Right lobe of liver (tissue), 6 donors: ENCODE measurements at places on chromosomes 6 and 20. TPM values are rescaled to one million over a fixed set of nuclear protein-coding genes. Genes with fewer than 3 reads are reported as not detected.

The ULBP2 gene
- 0.31 TPM for total RNA-seq

The RPRD1B gene
- 40.1 TPM for total RNA-seq

The PARD6B gene
- 6.6 TPM for total RNA-seq

The RBPJL gene
- not detected for total RNA-seq

The MPC1 gene
- total RNA-seq, result 111 TPM

The HMGN3 gene
- total RNA-seq, result 32.6 TPM

The UNC5CL gene
- total RNA-seq, result 5.0 TPM

The HLA-DMB gene
- 3.1 TPM for total RNA-seq

The PTK6 gene
- 0.78 TPM for total RNA-seq

The TMEM244 gene
- not detected for total RNA-seq

The ELOVL2 gene
- total RNA-seq, result 22.0 TPM

- no peaks in the 10 kb centered on the region for H3K4me1 ChIP-seq
- H3K27ac ChIP-seq, result no peak overlapping the region
- no peak for DNase-seq
- no peak overlapping the region for H3K4me3 ChIP-seq
- no peaks in the 10 kb centered on the region for H3K36me3 ChIP-seq
Observed at GRCh38 chr20:14582855-14583254, 245.4 kb upstream of the FLRT3 start.

GRCh38 chr6:75149240-75149639, 56.6 kb downstream of the COL12A1 start:
- no peaks in the 10 kb centered on the region for H3K4me1 ChIP-seq
- no peaks in the 10 kb centered on the region for H3K27me3 ChIP-seq
- no peak overlapping the region for H3K27ac ChIP-seq
- H3K4me3 ChIP-seq, result no peak overlapping the region
- H3K36me3 ChIP-seq, result no peaks in the 10 kb centered on the region

GRCh38 chr6:145656128-145656527, 79.2 kb downstream of the EPM2A start:
- no peak overlapping the region for H3K27ac ChIP-seq
- no peaks in the 10 kb centered on the region for H3K4me1 ChIP-seq
- DNase-seq, result no peak
- H3K27me3 ChIP-seq, result no peaks in the 10 kb centered on the region

GRCh38 chr20:14921513-14921912, 584.1 kb upstream of the FLRT3 start:
- DNase-seq, result no peak
- no peaks in the 10 kb centered on the region for H3K36me3 ChIP-seq
- no peaks in the 10 kb centered on the region for H3K4me1 ChIP-seq

- no peaks in the 10 kb centered on the region for H3K4me1 ChIP-seq
- H3K27ac ChIP-seq, result no peak overlapping the region
- H3K27me3 ChIP-seq, result no peaks in the 10 kb centered on the region
- H3K4me3 ChIP-seq, result no peak overlapping the region
- no peak for DNase-seq
Observed at GRCh38 chr6:5909721-5910120, 97.0 kb downstream of the NRN1 start.

- DNase-seq, result no peak
- H3K27me3 ChIP-seq, result no peaks in the 10 kb centered on the region
- H3K27ac ChIP-seq, result no peak overlapping the region
- no peak overlapping the region for H3K4me3 ChIP-seq
Observed at GRCh38 chr20:34998331-34998950, 42.8 kb downstream of the MYH7B start.

DNA sequence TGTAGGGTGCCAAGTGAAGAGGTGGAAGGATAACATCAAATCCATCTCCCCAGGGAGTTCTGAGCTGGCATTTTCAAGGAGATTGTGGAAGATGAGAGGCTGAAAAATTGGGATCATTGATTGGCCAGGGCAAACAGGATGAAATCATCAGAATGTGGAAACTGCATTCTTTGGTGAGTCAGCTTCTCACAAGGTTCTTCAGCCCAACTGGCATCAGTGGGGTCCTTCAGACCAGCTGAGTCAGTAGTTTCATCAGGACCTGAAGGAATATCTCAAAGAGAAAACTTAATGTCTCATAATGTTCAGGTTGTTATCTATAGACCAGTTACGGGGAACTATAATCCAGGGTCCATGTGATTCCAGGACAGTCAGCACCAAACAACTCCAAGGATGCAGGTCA, 195.8 kb downstream of the HAO1 start:
- H3K36me3 ChIP-seq, result no peaks in the 10 kb centered on the region
- no peak overlapping the region for H3K4me3 ChIP-seq
- no peaks in the 10 kb centered on the region for H3K27me3 ChIP-seq
- H3K4me1 ChIP-seq, result no peaks in the 10 kb centered on the region

GRCh38 chr6:127119102-127120022, 891 bp downstream of the RSPO3 start:
- no peaks in the 10 kb centered on the region for H3K4me1 ChIP-seq
- peaks cover 19% of the 10 kb centered on the region for H3K27me3 ChIP-seq
- H3K4me3 ChIP-seq, result peak overlapping the region; percentile 30
- no peak for DNase-seq

DNA sequence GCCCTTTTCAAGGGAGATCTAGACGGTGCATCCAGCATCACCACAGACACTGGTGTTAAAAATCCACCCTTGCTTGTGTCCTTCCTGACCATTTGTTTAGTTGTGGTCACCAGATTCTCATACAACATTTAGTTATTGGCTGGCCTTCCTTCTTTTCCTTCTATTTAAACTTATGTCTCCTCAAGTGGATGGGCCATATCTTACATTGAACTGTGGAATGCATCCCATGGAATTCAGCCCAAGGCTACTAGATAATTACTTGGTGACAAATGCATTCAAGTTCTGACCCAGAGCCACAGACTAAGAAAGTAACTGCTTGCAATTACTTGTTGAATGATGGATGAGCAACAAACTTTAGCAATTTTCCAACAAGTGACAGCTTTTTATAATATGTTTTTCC, 198.9 kb upstream of the SSTR4 start:
- H3K36me3 ChIP-seq, result no peaks in the 10 kb centered on the region
- no peaks in the 10 kb centered on the region for H3K4me1 ChIP-seq
- H3K27me3 ChIP-seq, result no peaks in the 10 kb centered on the region
- H3K4me3 ChIP-seq, result no peak overlapping the region
- no peak overlapping the region for H3K27ac ChIP-seq

DNA sequence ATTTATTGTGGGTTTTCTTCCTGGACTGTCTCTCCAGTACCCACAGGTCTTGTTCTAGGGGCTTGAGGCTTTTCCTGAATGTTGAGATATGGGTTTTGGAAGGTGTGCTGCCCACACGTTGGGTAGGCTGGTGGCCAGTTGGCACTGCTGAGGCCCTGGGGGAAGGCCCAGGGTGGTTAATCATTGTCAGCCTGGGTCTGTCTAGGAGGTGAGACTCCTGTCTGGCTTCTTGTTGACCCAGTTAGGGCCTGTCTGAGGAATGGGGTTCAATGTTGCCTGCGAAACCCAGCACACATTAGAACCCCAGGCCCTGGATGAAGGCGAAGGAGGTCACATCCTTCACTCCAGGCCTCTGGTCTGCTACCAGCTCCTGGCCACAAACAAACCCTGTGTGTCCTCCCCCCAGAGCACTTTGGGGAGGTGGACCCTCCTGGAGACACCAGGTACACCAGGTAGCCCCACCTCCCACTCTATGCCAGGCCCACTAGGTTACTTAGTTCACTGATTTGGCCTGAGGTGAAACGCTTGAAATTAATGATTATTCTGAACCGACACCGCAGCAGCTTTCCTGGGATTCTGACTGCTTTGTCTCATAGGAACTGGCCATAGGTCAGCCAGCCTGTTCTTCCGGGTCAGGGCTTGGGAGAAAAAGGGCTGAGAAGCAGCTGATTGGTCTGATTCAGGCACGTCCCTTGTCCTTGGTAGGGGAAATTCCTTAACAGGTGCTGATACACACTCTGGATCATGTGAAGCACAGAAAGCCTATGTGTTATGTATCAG, 15.2 kb downstream of the DNMT3B start:
- DNase-seq, result peak; percentile 86
- H3K4me3 ChIP-seq, result peak overlapping the region; percentile 24
- H3K27me3 ChIP-seq, result no peaks in the 10 kb centered on the region
- peaks cover 19% of the 10 kb centered on the region for H3K4me1 ChIP-seq

GRCh38 chr6:84766118-84766798, 1.9 kb upstream of the TBX18 start:
- no peaks in the 10 kb centered on the region for H3K36me3 ChIP-seq
- DNase-seq, result no peak
- H3K27ac ChIP-seq, result no peak overlapping the region
- H3K4me1 ChIP-seq, result no peaks in the 10 kb centered on the region

GRCh38 chr6:37316071-37316470, 37.7 kb upstream of the RNF8 start:
- no peaks in the 10 kb centered on the region for H3K4me1 ChIP-seq
- no peak overlapping the region for H3K4me3 ChIP-seq
- H3K27me3 ChIP-seq, result no peaks in the 10 kb centered on the region
- DNase-seq, result no peak

DNA sequence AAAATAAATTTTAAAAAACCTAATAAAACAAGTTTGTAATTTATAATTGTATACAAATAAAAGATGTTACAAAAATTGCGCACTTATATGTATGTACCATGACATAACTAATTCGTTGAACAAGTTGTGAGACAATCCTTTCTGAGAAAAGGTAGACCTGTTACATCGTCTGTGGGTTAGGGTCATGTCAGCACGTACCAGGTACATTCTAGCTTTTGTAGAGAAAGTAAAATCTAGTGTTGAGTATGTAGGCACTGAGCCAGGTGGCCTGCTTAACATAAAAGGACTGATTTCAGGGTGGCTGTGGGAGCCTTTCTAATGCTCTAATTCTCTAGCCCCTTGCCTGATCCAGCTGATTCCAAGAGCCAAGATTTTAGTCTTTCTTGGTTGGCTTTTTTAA, 10.4 kb downstream of the RPL7L1 start:
- H3K4me3 ChIP-seq, result peak overlapping the region; percentile 91
- peaks cover 9% of the 10 kb centered on the region for H3K4me1 ChIP-seq
- H3K36me3 ChIP-seq, result peaks cover 5% of the 10 kb centered on the region

DNA sequence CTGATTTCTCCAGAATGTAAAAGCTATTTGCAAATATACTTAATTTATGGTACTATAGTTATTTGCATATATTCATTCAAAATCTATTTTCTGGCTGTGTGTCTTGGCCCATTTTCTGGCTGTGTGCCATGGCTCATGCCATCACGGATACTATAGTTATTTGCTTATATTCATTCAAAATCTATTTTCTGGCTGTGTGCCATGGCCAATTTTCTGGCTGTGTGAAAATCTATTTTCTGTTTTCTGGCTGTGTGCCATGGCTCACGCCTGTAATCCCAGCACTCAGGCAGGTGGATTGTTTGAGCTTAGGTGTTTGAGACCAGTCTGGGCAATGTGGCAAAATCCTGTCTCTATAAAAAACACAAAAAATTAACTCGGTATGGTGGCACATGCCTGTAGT, 28.9 kb upstream of the RIPK1 start:
- no peak for DNase-seq
- H3K4me1 ChIP-seq, result no peaks in the 10 kb centered on the region
- H3K4me3 ChIP-seq, result no peak overlapping the region
- no peaks in the 10 kb centered on the region for H3K36me3 ChIP-seq
- no peaks in the 10 kb centered on the region for H3K27me3 ChIP-seq
- no peak overlapping the region for H3K27ac ChIP-seq

DNA sequence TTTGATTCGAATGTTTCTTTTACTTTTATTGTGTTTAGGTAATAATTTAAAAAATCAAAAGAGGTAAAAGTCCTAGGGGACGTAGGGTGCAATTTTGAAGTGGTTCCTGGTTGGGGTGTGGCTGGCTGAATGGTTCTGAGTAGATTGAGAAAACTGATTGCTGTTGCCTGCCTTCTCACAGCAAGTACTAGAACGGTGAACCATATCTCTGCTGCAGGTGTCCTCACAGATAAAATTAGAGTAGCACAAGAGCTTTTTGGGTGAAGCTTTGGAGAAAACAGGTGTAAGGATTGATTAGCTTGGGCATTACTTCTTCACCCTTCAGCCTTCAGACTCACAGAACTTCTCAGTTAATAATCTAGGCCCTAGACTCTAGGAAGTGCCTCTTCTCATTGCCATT, 19.8 kb upstream of the GJA10 start:
- H3K27me3 ChIP-seq, result no peaks in the 10 kb centered on the region
- no peaks in the 10 kb centered on the region for H3K4me1 ChIP-seq
- no peak overlapping the region for H3K27ac ChIP-seq
- DNase-seq, result no peak
- no peaks in the 10 kb centered on the region for H3K36me3 ChIP-seq

DNA sequence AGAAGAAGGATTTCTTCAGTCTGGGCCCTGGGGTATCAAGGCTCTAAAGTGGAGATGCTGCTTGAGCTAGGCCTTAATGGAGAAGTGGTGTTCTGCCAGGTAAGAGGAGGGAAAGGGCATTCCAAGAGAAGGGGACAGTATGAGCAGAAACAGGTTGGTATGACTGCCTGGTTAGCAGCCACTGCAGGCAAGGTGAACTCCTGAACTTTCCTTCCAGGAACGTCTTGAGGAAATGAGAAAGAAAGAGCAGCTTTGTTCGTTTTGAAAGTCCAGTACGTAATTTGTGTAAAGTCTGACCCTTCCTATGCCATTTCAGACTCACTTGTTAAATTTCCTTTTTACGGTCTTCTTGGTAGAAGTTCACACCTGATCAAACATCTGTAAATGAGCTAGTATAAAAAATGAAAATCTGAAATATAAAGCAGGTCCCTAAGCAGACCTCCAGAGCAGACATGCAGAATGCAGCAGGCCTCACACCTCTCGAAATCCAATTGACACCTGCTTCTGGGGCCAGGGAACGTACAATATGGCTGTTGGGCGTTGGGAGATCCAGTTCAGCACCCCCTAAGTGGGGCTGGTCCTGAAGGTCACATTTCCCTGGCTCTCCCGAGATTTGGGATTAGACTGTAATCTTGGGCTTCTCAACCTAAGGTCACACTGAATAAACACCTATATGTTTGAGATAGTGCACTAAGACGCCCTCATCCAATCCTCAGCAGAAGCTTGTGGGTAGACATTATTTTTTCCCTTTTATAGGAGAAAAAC, 33.6 kb downstream of the MYLK4 start:
- DNase-seq, result no peak
- no peak overlapping the region for H3K4me3 ChIP-seq
- H3K27me3 ChIP-seq, result no peaks in the 10 kb centered on the region
- no peak overlapping the region for H3K27ac ChIP-seq

DNA sequence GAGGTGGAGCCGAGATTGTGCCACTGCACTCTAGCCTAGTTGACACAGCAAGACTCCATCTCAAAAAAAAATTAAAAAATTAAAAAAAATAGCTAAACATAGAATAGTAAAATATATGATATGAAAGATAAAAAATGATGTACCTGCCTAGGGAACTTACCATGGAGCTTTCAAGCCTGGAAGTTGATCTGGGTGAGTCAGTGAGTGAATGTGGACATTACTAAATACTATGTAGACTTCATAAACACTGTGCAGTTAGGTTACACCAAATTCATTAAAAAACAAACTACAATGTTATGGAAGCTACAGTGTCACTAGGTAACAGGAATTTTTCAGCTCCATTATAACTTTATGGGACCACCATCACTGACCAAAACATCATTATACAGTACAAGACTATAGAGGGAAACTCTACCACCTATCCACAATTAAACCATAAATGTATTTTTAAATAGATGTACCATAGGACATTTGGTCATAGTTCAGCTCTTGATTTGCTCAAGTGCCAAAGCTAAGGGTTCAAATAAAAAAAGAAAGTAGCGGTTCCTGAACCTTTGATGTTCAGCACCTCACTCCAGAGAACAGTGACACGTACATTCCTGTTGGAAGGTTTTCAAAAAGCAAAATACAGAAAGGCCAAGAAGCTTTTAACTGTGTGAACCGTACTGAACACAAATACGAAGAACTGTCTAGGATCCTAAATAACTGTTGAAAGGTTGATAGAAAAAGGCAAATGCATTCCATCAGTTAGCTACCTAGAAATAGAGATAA, 52.4 kb upstream of the SPDEF start:
- H3K4me3 ChIP-seq, result no peak overlapping the region
- H3K27ac ChIP-seq, result no peak overlapping the region
- H3K4me1 ChIP-seq, result peaks cover 31% of the 10 kb centered on the region
- H3K36me3 ChIP-seq, result no peaks in the 10 kb centered on the region
